Gastroesophageal sphincter (tissue), 4 donors: ENCODE measurements at places on chromosomes 5 and 9. TPM values are rescaled to one million over a fixed set of nuclear protein-coding genes. Genes with fewer than 3 reads are reported as not detected.
A peak's percentile ranks its signal among the peaks of the same experiment; 100 is the strongest.

DNA sequence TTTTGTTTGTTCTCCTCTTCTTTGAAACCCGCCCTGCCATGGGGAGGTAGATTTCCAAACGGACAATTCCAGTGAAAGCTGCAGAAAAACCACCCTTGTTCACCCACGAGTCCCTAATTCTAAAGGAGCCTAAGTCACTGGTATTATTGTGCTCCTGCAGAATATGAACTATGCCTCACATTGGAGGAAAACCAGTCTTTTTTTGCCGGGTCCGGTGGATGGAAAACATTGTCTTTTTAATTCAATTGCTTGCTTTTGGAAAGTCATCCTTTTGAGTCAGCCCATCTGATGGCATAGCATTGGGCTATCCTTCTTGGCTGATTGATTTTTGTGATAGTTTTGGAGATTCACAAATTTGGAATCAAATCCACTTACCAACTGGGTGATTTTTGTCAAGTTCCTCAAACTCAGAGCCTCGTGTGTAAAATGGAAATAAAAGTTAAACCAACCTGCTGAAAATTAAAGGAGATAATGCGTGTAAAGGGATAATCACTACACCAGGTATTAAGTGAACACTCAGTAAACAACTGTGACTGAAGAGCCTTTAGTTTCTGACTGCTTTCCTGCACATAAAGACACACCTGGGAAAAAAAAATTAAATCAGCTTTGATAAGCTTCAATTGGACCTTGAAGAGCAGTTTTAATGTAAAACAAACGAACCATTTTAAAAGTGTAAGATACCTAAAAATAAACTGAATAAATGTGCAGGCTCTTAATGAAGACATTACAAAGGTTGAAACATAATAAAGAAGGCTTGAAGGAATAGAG lies 780 bp upstream of the CCNJL start:
- H3K36me3 ChIP-seq = no peaks in the 10 kb centered on the region
- no peak overlapping the region for H3K27ac ChIP-seq
- no peak for ATAC-seq
- H3K4me1 ChIP-seq = no peaks in the 10 kb centered on the region

DNA sequence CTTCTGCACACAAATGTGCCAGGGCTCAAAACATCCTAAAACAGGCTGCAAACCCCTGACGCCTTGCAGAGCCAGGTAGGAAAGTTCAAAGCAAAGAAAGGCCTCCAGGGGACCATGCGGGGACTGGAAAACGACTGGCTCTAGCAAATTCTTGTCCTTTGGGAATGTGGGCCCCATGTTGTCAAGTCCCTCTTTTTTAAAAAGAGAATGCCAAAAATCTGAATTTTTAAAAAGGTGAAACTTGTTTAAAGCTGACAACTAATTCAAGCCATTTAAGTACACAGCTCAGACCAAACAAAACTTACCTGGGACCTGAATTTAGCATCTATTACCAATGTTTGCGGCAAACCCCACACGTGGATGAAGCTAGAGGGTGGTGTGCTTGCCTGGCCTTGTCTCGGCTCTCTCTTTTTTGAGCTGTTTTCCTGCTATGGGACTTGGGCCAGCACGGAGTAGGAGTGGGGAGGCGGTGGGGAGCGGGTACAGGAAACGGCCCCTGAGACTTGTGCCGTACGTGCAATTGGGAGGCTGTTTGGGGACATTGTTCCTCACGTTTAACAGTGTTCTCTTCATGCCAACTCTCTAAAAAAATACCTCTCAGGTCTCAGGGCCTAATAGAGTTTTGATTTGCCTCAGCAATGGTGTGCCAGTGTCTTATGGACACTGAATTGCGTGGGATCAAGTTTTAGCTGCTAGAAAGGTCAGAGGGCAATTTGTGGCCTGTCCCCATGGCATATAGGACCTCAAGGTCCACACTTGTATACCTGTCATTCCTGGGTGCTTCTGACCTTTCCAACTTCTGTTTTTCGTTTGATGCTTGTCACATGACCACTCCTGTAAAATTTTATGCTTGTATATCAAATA lies 15.1 kb upstream of the PHF19 start:
- no peak overlapping the region for H3K27ac ChIP-seq
- peaks cover 70% of the 10 kb centered on the region for H3K4me1 ChIP-seq
- no peak for ATAC-seq
- H3K4me3 ChIP-seq = no peak overlapping the region
- no peaks in the 10 kb centered on the region for H3K27me3 ChIP-seq

DNA sequence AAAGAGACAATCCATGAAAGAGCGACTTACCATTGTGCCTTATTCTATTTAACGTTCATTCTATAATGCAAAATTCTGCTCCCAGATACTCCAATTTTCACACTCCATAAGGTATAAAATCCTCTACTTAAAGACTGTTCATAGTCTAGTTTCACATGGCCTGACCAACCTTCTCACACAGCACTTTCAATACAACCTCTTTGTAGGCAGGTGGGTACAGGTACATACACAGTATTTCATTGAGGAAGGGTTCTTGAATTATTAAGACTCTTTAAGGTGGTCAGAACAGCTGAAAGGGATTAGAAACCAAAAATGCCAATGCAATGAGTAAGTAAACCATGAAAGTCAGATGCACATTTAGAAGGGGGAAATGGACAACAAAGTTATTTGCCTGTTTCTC lies 352.0 kb downstream of the PARP8 start:
- H3K4me3 ChIP-seq = no peak overlapping the region
- H3K27ac ChIP-seq = no peak overlapping the region
- ATAC-seq = no peak

- peaks cover 6% of the 10 kb centered on the region for H3K4me1 ChIP-seq
- H3K4me3 ChIP-seq = no peak overlapping the region
- H3K36me3 ChIP-seq = no peaks in the 10 kb centered on the region
- H3K27me3 ChIP-seq = no peaks in the 10 kb centered on the region
Measured at GRCh38 chr5:35056686-35057085, 8.9 kb upstream of the AGXT2 start.

GRCh38 chr9:134938346-134939079 lies 20.8 kb upstream of the FCN1 start:
- H3K36me3 ChIP-seq = no peaks in the 10 kb centered on the region
- H3K27me3 ChIP-seq = peaks cover 97% of the 10 kb centered on the region
- no peak for ATAC-seq
- H3K4me3 ChIP-seq = no peak overlapping the region
- no peak overlapping the region for H3K27ac ChIP-seq
- no peaks in the 10 kb centered on the region for H3K4me1 ChIP-seq

DNA sequence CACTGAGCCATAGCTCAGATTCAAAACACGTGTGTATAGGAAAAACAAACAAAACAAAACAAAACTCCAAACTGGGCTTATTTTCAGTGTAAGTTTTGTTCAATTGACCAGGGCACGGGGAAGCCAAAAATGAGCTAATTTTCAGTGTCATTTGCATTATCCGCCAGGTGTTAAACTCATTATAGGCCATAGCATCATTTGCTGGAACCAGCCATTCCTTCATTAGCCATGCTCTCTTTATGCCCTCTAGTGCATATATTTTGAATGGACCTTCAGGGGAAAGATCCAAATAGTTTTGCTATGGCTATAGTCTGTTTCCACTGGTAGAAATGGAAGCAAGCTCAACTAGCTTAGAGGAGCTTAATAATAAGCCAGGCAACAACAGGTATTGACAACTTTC lies 1205.2 kb upstream of the DMAC1 start:
- H3K27ac ChIP-seq = no peak overlapping the region
- H3K27me3 ChIP-seq = no peaks in the 10 kb centered on the region
- no peaks in the 10 kb centered on the region for H3K36me3 ChIP-seq

- no peak for ATAC-seq
- H3K4me3 ChIP-seq = no peak overlapping the region
- no peaks in the 10 kb centered on the region for H3K36me3 ChIP-seq
- H3K27ac ChIP-seq = no peak overlapping the region
Measured at GRCh38 chr5:54323495-54323894, 13.1 kb upstream of the ARL15 start.

GRCh38 chr5:2176581-2176980 lies 293.9 kb upstream of the IRX4 start:
- no peak for ATAC-seq
- no peaks in the 10 kb centered on the region for H3K36me3 ChIP-seq
- no peaks in the 10 kb centered on the region for H3K4me1 ChIP-seq
- H3K4me3 ChIP-seq = no peak overlapping the region

GRCh38 chr5:157965989-157966388 lies 107.0 kb upstream of the CLINT1 start:
- no peaks in the 10 kb centered on the region for H3K4me1 ChIP-seq
- no peak overlapping the region for H3K4me3 ChIP-seq
- H3K36me3 ChIP-seq = no peaks in the 10 kb centered on the region
- ATAC-seq = no peak

DNA sequence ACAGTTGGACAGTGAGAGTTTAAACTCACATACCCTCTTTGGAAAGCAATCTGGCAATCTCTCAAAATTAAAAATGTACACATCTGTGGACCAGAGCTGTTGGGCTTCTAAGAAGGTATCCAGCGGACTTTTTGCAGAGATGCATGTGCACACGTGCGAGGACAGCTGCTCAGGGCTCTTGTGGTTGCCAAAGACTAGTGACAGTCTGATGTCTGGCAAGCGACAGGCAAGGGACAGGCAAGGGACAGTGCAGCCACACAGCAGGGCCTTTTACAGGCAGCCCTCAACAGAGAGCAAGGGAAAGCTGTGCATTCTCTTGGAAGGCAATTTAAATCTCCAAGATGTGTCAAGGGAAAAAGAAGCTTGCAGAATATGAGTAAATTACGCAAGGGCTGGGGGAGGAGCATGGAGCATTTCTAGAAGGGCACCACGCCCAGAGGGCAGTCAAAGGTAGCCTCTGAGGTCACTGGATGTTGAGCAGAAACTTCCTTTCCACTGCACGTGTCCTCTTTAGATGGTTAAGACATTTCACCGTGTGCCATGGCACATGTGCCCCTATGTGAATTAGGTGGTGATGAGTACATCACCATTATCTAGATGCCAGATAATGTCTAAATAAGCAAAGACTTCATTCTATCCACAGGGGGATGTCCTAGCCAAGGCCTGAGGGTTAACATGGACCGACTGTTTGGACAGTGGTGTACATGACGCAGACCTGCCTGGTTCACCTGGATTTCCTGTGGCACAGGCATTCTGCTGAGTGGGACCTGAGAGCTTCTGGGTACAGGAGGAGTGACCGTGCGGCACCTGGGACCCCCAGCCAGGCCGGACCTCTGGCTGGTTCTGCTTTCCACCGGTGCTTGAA lies 9.1 kb downstream of the GFPT2 start:
- no peak overlapping the region for H3K27ac ChIP-seq
- no peaks in the 10 kb centered on the region for H3K27me3 ChIP-seq
- peak; percentile 35 for ATAC-seq
- H3K4me3 ChIP-seq = no peak overlapping the region
- no peaks in the 10 kb centered on the region for H3K36me3 ChIP-seq

- no peak for ATAC-seq
- H3K36me3 ChIP-seq = no peaks in the 10 kb centered on the region
- H3K4me1 ChIP-seq = no peaks in the 10 kb centered on the region
- no peaks in the 10 kb centered on the region for H3K27me3 ChIP-seq
Measured at GRCh38 chr9:91001146-91001611, 199.6 kb downstream of the SYK start.

- H3K4me3 ChIP-seq = no peak overlapping the region
- no peak for ATAC-seq
- no peak overlapping the region for H3K27ac ChIP-seq
- H3K27me3 ChIP-seq = no peaks in the 10 kb centered on the region
Measured at GRCh38 chr9:4583001-4583400, 79.1 kb upstream of the PLPP6 start.

- ATAC-seq = no peak
- no peaks in the 10 kb centered on the region for H3K4me1 ChIP-seq
- no peak overlapping the region for H3K4me3 ChIP-seq
- no peak overlapping the region for H3K27ac ChIP-seq
- no peaks in the 10 kb centered on the region for H3K27me3 ChIP-seq
Measured at GRCh38 chr9:123773783-123774182, 156.1 kb downstream of the DENND1A start.

DNA sequence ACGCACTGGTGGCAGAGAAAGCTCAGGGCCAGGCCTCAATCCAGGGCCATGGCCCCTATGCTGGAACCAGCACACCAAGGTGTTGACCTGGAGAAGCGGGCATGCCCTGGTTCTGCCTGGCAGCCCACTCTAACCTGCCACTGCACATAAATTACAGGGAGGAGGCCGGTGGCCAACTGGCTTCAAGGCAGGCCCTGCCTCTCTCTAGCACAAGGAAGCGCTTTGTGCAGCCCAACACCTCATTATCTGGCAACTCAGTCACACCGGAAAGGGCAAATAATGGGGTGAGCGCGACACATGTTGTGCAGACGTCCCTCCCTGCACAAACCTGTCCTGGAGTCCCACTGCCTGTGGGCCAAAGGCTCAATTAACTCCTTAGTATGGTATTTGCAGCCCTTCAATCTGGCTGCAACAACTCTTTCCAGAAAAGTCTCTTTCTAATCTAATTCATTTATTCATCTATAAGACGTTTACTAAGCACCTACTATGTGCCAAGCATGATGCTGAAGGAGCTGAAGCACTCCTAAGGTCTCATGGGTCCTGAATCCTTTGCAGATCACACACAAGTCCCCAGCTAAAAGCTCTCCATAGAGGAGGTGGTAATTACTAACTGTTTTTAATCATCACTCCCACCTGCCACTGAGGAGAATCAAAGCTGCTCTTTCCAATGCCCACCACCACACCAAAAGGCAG lies 24.9 kb downstream of the SHB start:
- ATAC-seq = no peak
- no peak overlapping the region for H3K4me3 ChIP-seq
- no peak overlapping the region for H3K27ac ChIP-seq
- peaks cover 26% of the 10 kb centered on the region for H3K4me1 ChIP-seq

- peaks cover 3% of the 10 kb centered on the region for H3K4me1 ChIP-seq
- H3K27ac ChIP-seq = no peak overlapping the region
- H3K36me3 ChIP-seq = no peaks in the 10 kb centered on the region
- ATAC-seq = no peak
- no peaks in the 10 kb centered on the region for H3K27me3 ChIP-seq
Measured at GRCh38 chr5:143561219-143561618, 157.7 kb upstream of the NR3C1 start.

CLIC3 gene
- total RNA-seq = 5.4 TPM

PRLR gene
- 0.27 TPM for total RNA-seq

COL5A1 gene
- total RNA-seq = 48.5 TPM

FAM169A gene
- total RNA-seq = 0.57 TPM

SPINK6 gene
- not detected for total RNA-seq

IFNA21 gene
- total RNA-seq = not detected

TPPP gene
- total RNA-seq = 42.8 TPM

CER1 gene
- total RNA-seq = not detected

GTF3C5 gene
- total RNA-seq = 48.7 TPM

ZFYVE16 gene
- 26.7 TPM for total RNA-seq

FCN2 gene
- total RNA-seq = not detected

OBP2B gene
- not detected for total RNA-seq
